HL-60 (cell line): ENCODE measurements at places on chromosomes 12 and 14.

GRCh38 chr14:104794099-104794498 lies 1.4 kb downstream of the AKT1 start:
- no peak for DNase-seq

- no peak for DNase-seq
Observed at GRCh38 chr14:90255871-90256270, 482 bp upstream of the PSMC1 start.

GRCh38 chr14:89851106-89851505 lies 103.4 kb downstream of the EFCAB11 start:
- DNase-seq = no peak

DNA sequence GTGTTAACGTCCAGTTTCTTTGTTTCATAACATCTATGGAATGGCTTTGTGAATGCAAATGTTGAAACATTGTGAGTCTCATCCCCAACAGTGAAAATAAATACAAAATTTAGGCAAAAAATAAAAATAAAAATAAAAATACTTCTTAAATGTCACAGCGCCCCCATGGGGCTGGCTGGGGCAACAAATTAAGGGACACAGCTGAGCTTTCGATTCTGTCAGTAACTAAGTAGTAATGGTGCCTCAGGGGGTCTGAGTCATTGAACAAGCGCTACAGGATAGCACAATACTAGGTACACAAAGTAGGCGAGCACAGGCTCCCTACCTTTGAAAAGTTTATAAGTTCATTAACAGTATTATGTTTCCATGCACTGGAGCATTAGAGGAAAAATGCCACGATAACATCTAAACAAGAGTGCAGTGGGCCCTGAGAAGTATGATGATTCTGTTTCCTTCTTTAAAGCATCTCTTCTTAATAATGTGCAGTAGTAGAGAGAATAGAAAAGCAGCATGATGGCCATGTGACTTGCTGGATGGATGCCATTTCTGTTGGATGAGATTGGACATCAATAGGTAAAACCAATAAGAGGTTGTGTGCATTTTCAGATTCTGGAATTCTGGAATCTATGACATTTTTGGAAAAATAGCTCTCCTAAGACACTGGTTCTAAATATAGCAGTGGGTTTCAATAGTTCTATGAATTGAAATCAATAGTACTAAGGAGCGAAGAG lies 667.2 kb downstream of the DIO2 start:
- DNase-seq = no peak

DNA sequence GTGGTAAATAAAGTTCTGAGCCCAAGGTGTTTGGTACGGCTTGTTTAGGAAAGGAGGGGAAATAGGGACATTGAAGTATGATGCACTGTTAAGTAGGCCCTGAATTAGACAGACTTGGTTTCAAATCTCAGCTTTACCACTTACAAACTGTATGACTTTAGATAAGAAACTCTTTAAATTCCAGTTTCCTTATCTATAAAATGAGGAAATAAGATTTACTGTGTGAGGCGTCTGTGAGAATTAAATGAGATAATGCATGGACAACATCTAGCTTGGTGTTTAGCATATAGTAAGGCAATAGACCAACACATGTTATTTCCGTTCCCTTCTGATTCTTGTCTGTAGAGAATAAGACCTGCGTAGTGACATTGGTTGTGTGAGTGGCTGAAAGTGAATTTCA lies 7.0 kb downstream of the NCKAP1L start:
- no peak for DNase-seq

DNA sequence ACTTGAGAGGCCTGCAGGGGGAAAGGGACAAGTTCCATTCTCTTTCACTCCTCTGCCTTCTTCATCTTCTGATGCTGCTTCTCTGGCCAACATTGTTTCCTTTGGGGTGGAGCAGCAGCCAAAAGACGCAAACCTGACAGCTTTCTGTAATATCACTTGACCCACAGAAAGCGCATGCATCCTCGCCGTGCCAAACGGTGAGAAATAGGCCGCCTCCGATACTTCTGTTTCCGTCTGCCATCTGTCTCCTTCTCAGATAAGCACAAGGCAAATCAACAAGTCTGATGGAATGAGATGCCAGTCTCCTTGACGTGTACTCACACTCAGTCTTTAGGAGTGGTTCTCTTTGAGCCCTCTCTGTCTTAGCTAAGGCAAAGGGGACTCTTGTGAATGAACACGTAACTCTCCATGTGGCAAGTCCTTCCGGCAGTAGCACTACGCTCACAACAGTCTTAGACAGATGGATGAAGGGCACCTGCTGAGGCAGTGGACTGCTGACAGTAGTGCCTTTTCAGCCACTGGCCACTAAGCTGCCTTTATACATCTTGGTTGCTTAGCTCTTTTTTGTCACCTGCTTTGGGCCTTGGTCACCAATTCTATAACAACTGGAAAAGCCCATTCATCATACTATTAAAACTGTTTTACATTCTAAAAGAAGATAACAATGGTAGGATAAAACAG lies 214.1 kb downstream of the FBXL14 start:
- no peak for DNase-seq

DNA sequence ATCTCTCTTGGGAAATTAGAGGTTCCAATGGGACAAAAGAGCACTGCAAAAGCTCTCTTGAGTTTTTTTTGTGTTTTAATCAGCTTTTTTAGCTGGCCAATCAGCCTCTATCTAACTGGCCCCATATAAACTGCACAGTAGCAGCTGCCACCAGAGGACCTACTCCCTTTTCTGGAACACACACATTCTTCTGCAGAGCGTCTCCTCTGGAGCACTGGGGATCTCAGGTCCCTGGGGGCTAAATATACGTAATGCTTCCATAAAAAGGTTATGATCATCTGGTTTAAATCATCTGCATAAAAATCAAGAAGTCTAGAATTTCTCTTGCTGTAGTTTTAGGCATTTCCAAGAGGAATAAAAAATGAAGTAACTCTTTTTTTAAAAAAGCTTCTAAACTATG lies 32.3 kb downstream of the TSPAN8 start:
- no peak for DNase-seq

DNA sequence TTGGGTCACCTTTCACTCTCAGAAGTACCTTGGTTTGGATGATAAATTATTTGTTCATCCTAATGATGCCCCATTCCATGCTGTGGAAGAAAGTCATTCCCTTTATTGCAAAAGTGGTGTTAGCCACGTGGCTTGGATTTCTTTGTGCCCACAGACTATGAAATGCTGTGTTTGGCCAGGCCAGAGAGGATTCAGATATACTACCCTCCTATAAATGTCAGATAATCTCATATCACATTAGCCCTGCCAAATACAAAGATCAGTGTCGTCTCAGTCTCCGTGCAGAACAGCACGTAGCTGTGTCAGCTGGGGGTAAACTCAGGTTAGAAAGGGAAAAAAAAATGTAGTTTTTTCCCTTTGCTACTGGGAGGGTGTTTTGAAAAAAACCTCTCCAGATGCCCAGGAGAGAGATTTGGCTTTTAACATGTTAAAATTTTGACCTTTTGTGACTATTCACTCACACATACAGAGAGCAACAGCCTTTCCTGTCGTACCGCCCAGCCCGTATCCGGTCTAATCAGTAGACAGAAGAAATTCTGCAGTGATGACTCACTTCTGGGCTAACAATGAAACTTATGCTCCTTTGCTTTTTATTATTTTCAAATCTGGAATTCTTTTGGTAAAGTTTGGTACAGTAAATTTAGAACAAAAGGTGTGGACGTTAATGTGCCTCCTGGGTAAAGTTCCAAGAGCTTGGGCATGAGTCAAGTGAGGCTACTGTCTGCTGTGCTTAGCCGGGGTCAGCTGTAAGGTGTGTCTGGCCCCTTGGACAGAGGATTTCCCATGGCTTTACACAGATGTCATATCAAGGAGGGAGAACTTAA lies 8.5 kb upstream of the PTPRB start:
- no peak for DNase-seq

DNA sequence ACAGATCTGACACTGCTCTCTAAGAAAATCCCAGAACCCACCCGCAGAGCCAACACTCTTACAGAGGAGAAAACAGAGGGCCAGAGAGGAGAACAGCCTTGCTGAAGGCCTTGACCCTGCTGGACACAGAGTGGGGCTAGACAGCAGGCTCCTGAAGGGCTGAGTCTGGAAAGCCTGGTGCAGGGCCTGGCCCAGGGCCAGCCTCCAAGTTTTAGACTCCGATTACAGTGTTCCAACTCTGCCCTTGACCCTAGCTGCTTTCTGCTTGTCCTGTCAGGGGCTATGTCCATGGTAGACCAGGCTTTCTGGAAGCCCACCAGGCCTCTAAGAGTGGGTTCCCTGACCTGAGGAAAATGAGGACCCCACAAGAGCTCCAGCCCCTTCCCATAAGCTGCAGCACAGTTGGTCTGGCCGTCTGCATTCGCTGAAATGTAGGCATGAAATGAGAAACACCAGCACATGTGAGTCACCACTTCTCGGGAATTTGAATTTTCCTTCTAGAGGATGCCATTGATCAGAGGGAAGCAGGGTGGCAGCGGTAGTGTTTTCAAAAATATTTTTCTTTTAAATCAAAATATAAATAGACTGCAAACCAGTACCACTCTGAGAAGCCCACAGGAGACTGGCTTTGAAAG lies 154.4 kb downstream of the CALM1 start:
- no peak for DNase-seq

DNA sequence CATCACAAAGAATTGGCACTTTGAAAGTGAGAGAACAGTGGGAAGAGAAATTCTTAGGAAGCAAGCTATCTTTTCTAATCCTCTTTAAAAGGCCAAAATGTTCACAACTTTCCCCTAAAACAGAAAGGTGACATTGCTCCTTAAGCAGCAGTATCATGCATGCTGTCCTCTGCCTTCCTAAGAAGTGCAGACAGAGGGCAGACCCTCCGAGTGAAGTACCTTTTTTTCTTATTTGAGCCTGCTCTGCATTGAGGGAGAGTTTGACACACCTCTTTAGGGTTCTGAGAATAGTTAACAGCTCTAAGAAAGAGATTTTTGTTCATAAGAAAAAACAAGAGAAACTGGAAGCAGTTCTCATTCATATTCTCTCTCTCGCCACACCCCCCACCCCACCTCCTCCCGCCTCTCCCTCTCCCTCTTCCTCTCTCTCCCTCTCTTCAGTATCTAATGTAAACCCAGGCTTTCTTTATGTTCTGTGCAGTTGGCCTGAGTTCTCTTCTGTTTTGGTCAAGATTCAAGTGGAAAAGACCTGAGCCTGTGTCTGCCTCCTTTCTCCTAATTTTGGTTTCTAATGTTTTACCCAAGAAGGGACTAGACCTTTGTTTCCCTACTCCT lies 709.1 kb downstream of the DIO2 start:
- no peak for DNase-seq

GRCh38 chr14:77516126-77516525 lies 17.5 kb upstream of the ISM2 start:
- DNase-seq = no peak

DNA sequence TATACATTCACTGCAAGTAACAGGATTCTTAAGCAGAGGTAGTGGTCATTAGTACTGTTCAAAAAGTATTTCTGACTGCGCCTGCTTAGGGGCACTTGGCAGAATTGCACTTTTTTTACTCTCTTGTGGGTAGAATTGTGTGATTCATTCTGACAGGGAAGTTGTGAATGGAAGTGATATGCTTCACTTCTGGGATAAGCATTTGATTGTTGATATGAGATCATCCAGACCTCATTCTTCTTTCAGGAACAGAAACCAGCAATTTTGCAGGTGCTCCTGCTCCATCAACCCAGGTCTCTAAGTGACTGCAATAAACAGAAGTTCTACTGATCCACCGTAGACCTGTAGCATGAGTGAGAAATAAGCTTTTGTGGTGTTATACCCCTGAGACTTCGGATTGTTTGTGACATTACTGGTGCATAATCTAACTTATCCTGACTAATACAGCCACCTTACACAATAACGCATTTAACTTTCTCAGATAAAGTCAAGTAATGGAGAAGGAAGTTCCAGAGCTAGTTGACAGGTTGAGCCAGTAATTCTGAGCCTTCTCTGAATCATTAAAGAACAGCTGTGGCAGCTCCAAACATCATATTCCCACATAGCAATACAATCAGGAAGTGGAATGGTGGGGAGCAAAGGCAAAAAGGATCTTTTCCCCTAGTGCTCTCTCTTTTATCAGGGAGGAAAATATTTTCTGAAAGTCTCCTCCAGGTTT lies 387.9 kb downstream of the SYT1 start:
- no peak for DNase-seq

DNA sequence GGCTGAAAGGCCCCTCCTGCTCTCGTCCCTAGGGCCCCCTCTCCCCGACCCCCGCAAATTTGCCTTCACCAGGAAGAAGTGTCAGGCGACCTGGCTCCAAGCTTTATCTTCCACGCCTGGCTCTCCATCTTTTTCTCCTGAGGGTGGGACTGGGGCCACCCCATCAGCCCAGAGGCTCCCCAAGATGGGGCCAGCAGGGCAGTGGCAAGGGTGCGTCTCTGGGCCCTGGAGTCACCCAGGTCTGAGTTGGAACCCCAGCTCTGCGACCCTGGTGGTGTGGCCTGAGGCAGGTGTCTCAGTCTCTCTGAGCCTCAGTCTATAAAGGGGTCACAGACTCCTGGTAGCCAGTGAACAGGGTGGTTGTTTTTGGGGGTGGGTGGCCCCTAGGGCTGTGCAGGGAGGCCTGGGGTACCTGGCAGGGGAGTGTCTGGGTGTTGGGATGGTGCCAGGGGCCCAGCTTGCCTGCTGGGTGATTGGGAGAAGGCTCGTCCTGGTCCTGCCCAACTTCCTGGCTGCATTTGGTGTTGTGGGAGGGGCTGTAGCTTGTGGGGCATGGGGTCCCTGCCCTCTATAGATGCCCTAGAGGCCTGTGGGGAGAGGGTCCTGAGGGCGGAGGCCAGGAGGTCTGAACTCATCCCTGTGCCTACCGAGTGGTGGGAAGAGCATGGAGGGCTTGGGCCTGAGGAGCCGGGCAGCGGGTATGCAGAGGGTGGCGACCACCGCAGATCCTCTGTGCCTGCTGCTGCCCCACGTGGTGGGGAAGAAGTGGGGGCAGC lies 7.6 kb downstream of the KIF26A start:
- no peak for DNase-seq

- DNase-seq = no peak
Observed at GRCh38 chr12:98909746-98910145, 264.7 kb downstream of the APAF1 start.

DNA sequence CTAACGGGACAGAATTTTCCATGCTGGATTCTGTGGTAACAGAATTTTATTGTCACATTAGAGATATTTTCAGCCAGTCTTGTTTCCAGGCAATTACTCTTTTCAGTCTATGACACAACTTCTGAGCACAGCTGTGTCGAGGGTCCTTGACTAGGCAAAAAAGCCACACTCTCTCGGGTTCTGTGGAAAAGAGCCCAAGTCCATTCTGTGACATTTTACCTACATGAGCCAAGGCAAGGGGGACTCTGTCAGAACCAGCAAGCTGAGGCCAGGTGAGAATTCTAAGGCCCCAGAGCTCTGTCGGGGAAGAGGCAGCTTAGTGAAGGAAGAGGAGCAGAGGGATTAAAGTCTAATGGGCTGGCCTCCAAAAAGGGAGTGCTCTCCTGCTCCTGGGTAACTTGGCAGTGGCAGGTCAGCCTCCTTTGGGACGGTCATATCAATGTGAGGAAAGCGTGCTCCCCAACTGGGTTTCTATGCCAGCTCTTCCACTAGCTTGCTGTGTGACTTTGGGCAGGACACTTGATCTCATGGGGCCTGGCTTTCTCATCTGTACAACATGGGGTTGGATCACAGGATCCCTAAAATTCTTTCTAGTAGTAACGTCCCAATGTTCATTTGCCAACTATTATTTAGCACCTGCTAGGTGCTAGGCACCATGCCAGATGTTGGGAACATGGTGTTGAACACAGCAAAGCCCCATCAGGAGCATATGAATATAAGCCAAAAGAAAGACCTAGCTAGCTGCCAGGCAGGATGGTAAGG lies 16.0 kb upstream of the RIC8B start:
- no peak for DNase-seq
